Bladder microvascular endothelial cell (primary cell): ENCODE measurements at places on chromosomes 12 and 14. TPM values are rescaled to one million over a fixed set of nuclear protein-coding genes. Genes with fewer than 3 reads are reported as not detected.

The SYNDIG1L gene
- 0.06 TPM in 1 of 2 replicates, not detected in the other for total RNA-seq

The TSPAN19 gene
- total RNA-seq, result 0.19 TPM in 1 of 2 replicates, not detected in the other

The UNC79 gene
- 0.06 TPM in 1 of 2 replicates, not detected in the other for total RNA-seq

The STON2 gene
- total RNA-seq, result 0.49 and 59.4 TPM in 2 replicates

The ARID2 gene
- total RNA-seq, result 8.1 and 26.5 TPM in 2 replicates

The NKX2-1 gene
- total RNA-seq, result not detected in 2 replicates

The SLC22A17 gene
- total RNA-seq, result 0.97 and 3.7 TPM in 2 replicates

The DCAF5 gene
- total RNA-seq, result 9.9 and 20.2 TPM in 2 replicates

The DAD1 gene
- 241 and 322 TPM in 2 replicates for total RNA-seq

The OR6C74 gene
- total RNA-seq, result not detected in 2 replicates

The RNASE3 gene
- total RNA-seq, result not detected in 2 replicates

The LMO3 gene
- total RNA-seq, result not detected in 2 replicates

The MFAP5 gene
- total RNA-seq, result 0.13 and 0.32 TPM in 2 replicates

The KLRC2 gene
- total RNA-seq, result not detected in 2 replicates

The IQSEC3 gene
- total RNA-seq, result under 0.01 TPM in 1 of 2 replicates, not detected in the other

The NUBPL gene
- 2.8 and 4.8 TPM in 2 replicates for total RNA-seq

The ALKBH2 gene
- 7.6 and 7.7 TPM in 2 replicates for total RNA-seq

The MMP19 gene
- 0.49 and 1.4 TPM in 2 replicates for total RNA-seq

The NRXN3 gene
- 0.16 and 0.19 TPM in 2 replicates for total RNA-seq

The TCHP gene
- 7.1 and 13.3 TPM in 2 replicates for total RNA-seq

The TAS2R7 gene
- total RNA-seq, result not detected in 2 replicates

The KRT79 gene
- not detected in 2 replicates for total RNA-seq

The PLEK2 gene
- total RNA-seq, result 1.1 and 4.7 TPM in 2 replicates

The RIPK3 gene
- 4.9 TPM in 2 replicates for total RNA-seq

The CCDC197 gene
- not detected in 2 replicates for total RNA-seq

The TAS2R8 gene
- not detected in 2 replicates for total RNA-seq

The PDE3A gene
- 1.3 and 2.4 TPM in 2 replicates for total RNA-seq

The HELB gene
- 1.1 and 2.8 TPM in 2 replicates for total RNA-seq

The DNAJC22 gene
- total RNA-seq, result 0.16 and 0.94 TPM in 2 replicates

The CRACR2A gene
- total RNA-seq, result 3.4 and 13.2 TPM in 2 replicates

The SLC5A8 gene
- total RNA-seq, result not detected in 2 replicates

The TAS2R46 gene
- total RNA-seq, result 1.5 and 6.5 TPM in 2 replicates

The TAS2R30 gene
- 1.3 and 12.6 TPM in 2 replicates for total RNA-seq

The JPH4 gene
- under 0.01 TPM in 1 of 2 replicates, not detected in the other for total RNA-seq

The TAS2R19 gene
- 2.1 and 15.5 TPM in 2 replicates for total RNA-seq
